ENCODE measurements at places on chromosomes 5 and 9. TPM values are rescaled to one million over a fixed set of nuclear protein-coding genes. Genes with fewer than 3 reads are reported as not detected.

- DNase-seq: no peak
- no peak overlapping the region for H3K27ac ChIP-seq
- H3K27me3 ChIP-seq: no peaks in the 10 kb centered on the region
- H3K4me3 ChIP-seq: no peak overlapping the region
- H3K36me3 ChIP-seq: no peaks in the 10 kb centered on the region
Measured at GRCh38 chr9:81058782-81059181, 630.6 kb downstream of the TLE1 start.

GRCh38 chr5:77076961-77077828 lies 9.9 kb downstream of the ZBED3 start:
- peak overlapping the region; percentile 79 for H3K27ac ChIP-seq
- H3K4me3 ChIP-seq: peak overlapping the region; percentile 57
- no peaks in the 10 kb centered on the region for H3K27me3 ChIP-seq
- DNase-seq: no peak

SAPCD2 gene
- total RNA-seq: 2.8 TPM

- no peaks in the 10 kb centered on the region for H3K36me3 ChIP-seq
- DNase-seq: no peak
- H3K4me3 ChIP-seq: no peak overlapping the region
- H3K4me1 ChIP-seq: no peaks in the 10 kb centered on the region
Measured at GRCh38 chr5:144275329-144275728, 104.7 kb downstream of the KCTD16 start.

DNA sequence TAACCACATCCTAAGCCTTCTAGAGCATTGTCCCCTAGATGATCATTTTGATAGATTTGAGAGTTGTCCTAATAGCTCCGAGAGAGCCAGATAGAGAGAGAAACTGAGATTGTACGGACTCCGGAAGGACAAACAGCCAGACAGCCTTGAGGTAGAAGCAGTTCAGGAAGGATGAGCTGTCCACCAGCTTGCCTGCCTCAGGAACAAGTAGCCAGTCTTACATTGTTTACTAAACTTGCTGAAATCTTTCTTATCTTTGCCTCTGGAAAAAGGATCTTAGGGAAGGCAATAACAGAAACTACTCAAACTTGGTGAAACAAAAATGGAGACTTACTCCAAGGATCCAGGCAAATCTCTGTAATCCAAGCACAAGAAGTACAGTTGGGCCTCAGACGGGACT lies 39.0 kb upstream of the SAP30L start:
- no peak overlapping the region for H3K27ac ChIP-seq
- no peak overlapping the region for H3K4me3 ChIP-seq
- no peaks in the 10 kb centered on the region for H3K27me3 ChIP-seq
- H3K4me1 ChIP-seq: no peaks in the 10 kb centered on the region
- H3K36me3 ChIP-seq: no peaks in the 10 kb centered on the region

All from breast epithelium (tissue), 4 donors.